ENCODE measurements at places on chromosomes 2 and 18.

DNA sequence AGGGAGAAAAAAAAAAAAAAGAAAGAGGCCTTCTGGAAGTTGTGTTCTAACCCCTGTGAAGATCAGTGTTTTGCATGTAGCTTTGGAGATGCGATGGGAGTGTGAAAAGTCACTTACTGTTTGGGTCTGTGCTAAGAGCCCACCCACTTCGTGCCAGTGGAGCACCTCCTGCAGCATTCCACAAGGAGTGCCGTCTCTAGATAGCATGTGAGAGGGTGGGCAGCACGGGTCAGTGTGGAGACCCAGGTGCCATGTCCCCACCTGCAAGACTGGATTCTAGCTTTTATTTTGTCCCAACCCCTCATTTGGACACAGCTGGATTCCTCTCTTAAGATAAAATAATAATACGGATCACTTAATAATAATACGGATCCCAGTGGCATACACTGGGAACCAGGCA lies 12.5 kb upstream of the TMEM185B start:
- no peak for DNase-seq

GRCh38 chr18:47970664-47971531 lies 40.4 kb upstream of the SMAD2 start:
- no peak for DNase-seq

DNA sequence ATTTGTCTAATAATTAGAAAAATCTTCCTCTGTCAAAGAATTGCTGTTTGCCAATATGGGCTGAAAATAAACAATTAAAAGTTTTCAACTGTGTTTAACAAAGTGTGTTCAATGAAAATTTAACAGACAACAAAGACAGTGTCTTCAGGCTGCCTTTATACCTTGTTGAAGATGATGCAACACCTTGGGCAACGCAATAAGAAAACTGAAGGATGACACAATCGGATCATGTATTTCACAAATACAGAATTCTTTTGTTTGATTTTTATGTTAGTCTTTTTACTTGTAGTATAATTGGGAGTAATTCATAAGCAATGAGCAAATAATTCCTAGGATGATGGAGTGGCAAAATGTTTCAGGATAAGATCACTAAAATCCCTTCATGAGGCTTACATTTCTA lies 27.8 kb downstream of the CHN1 start:
- no peak for DNase-seq

DNA sequence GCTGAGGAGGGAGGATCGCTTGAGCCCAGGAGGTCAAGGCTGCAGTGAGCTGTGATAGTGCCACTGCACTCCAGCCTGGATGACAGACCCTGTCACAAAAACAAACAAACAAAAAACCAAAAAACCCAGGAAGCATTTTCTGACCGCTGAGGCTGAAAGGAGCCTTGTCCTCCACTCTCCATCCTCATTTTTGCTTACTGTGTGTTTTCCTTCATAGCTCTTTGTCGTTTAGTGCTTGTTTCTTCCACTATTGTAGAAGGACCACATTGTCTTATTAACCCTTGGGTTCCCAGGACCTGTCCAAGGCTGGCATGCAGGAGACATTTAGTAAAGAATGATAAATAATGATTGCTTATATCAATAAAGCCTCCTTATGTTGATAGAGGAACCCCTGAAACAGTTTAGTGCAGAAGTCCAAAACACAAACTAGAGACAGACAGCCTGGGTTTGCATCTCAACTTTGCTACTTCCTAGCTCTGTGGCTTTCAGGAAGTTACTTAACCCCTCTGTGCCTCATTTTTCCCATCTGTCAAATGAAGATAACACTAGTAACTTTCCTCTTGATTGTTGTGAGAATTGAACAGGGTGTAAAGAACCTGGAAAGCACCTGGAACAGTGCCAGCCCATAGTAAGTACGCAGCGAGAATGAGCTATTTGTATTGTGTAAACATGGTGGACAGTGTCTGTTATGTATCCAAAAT lies 126.0 kb downstream of the LPIN1 start:
- no peak for DNase-seq

GRCh38 chr2:162113776-162114168 lies 38.3 kb downstream of the GCG start:
- no peak for DNase-seq

DNA sequence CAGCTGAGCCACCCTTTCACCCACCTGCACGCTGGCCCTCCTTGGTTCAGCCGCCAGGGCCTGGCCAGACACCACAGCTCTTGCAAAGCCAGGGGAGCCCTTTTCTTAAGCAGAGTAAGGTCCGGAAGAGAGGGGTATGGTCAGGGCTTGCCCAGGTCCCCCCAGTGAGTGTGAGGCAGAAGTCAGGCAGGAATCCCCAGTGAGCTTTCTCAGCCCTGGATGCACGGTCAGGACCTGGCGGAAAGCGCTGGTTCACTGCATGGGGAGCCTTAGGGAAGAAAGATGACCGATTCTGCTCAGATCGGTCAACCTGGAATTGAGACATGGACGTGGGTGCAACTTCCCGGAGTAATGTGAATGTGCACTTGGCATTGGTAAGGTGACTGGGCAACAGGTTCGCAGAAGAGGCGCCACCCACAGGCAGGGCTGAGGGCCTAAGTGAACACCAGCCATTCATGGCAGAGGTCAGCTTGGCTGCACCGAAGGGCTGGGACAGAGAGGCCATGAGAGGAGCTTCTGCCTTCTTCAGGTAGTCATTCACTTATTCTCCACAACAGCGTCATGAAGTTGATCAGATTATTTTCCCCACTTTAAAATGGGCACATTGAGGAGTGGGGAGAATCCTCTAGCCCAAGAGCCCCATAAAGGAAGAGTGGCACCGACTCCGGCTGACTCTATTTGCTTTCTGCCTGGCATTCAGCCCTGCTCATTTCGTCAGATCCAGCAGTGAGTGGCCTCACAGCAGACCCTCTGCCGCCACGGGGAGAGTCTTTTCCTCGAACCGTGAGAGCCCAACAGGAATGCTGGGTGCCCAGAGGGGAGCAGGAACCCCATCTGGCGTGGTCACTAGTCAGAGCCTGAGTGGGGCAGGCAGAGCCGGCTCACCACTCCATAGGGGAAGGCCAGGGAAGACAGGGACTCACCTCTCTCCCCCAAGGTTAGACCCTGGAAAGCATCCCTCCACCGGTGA lies 35.8 kb downstream of the SCTR start:
- no peak for DNase-seq

DNA sequence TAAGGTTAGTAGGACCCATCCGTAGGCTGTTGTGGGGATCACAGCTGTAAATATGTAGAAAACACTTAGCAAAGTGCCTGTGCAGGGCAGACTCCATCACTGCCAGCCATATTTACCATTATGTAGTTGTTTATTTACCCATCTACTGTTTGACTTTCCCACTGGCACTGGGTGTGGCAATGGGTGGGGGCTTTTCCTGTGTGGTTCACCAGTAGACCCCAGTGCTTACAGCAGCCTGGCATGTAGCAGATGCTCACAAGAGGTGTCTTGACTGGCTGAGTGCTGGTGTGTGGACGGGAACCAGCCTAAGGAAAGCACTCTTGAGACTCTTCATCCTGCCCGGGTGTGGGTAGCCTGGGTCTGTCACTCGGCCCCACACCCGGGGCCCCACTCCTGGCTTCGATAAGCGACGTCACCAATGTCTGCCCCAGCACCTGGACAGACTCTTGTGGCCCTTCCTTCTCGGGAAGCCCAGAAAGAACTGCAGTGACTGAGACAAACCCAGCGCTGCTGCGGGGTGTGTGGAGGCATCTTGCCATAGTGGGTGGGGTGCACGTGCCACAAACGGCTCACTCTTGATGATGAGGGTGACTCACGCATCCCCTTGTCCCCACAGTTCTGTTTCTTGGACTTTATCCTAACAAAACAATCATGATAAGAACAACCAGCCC lies 78.3 kb downstream of the HDAC4 start:
- no peak for DNase-seq
